Astrocyte of the spinal cord (primary cell): ENCODE measurements at places on chromosomes 6 and 20.

GRCh38 chr6:144181639-144182038 is 31.3 kb downstream of the STX11 start:
- no peak for DNase-seq

DNA sequence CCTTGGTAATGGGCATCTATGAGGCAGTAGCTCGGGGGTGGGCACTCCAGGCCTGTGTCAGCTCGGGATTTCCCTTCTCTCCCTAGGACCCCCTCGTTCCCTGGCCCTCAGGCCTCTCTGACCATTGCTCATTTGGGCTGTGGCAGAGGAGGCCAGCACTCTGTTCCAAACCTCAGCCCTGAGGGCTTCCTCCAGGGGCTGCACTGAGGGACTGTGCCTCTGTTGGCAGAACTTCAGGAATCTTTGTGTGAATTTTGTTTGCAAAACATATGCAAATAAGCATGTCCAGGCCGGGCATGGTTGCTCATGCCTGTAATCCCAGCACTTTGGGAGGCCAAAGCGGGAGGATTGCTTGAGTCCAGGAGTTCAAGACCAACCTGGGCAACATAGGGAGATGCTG is 11.0 kb downstream of the PACSIN1 start:
- no peak for DNase-seq

DNA sequence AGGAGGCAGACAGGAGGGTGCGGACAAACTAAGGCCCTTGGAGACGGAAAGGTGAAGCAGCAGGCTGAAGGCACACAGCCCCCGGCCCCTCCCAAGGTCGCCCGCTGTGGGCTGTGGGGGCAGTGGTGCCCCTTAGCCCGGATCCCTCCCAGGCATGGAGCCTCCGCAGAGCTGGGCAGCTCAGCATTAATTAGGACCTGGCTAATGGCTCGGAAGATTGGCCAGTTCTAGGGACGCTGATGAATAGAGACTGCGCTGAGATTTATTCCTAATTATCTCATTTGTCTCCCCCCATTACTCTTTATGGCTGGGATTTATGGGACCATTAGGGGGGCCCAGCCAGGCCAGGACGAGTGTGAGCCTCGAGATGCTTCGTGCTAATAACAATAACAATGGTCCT is 20.4 kb downstream of the MDFI start:
- no peak for DNase-seq

DNA sequence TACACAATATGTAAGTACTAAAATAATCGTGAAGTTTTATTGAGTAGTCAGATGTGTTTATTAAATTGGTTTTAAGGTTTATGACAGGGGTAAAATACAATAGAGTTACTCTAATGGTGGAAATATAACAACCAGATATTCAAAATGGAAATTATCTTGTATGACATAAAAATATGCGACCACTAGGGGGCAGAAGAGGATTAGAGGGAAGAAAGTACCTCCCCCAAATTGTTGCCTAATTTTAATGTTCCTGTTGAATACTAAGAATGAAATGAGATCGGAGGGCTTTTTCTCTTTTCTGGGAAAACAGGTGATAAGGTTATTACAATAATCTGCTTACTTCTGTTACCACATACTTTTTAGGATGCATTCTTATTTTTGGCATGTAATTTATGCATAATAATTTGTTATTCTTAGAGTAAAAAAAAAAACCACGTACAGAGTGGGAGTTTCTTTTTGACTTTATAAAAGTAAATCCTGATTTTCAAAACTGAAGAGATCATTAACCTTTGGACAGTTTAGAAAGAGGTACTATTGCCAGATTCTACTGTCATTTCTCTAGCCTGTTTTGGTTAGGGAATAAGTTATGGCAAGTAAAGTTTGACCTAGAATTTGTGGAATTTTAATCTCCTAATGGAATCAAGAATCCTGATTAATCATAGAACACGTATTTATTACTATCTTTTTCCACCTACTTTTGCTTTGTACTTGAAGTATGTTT is 159.2 kb downstream of the CD109 start:
- peak; percentile 67 for DNase-seq

DNA sequence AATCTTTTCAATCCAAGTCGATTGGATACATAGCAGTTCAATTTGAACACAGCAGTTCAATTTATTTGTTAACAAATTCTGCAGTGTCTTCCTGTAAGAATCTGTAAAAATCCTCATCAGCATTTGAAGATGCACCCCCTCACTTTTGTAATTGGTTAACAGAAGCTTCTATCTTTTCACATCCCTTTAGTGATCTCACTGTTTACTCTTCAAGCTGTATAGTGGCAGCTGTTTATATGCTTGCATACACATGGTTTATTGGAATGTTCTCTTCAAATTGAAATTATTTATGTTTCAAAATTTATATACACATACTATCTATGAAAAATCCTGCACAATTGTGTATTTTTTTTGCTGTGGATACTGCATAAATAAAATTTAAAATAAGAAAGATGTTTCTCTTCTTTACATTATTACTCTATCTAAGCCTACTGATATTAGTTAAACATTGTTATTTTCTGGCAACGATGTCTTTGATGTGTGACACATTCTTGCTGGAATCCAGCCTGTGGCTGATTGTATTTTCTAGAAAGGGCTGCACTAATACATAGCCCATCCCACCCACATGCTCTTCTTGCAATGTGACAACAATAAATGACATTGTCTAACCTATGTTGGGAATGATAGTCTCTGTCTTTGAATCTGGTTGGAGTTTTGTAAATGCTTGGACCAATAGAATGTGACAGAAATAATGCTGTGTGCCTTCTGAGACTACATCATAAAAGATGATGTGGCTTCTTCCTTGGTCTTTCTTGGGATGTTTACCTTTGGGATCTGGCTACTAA is 573.0 kb downstream of the CD109 start:
- no peak for DNase-seq

GRCh38 chr6:40950986-40951698 is 87.9 kb downstream of the UNC5CL start:
- peak; percentile 61 for DNase-seq

DNA sequence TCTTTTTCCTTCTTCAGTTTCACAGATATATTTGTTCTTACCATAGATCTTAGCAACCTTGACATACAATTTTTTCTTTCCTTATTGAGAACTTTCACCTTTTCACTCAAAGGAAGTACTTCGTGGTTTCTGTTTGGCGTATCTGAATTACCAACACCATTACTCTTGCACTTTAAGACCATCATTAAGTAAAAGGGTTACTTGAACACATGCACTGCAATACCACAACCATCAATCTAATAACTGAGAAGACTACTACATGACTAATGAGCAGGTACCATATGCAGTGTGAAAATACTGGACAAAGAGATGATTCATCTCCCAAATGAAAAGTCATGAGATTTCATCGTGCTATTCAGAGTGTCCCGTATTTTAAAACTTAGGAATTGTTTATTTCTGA is 21.7 kb upstream of the SENP6 start:
- DNase-seq: no peak

DNA sequence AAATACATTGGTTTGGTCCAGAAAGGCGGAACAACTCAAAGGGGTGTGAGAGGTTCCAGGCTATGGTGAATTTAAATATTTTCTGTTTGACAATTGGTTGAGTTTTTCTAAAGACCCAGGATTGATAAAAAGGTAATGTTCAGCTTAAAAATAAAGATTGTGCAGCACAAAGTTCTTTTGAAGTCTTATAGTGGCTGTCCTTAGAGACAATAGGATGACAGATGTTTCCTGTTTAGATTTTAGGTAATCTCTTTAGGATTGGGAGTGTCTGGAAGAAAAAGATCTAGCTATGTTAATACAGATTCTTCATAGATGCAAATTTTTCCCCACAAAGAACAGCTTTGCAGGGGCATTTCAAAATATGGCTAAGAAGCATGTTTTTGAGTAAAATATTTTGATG is 119.7 kb downstream of the GRIK2 start:
- DNase-seq: no peak

- no peak for DNase-seq
These were observed 86.5 kb downstream of the MRPL14 start for GRCh38 chr6:44040786-44041185.

DNA sequence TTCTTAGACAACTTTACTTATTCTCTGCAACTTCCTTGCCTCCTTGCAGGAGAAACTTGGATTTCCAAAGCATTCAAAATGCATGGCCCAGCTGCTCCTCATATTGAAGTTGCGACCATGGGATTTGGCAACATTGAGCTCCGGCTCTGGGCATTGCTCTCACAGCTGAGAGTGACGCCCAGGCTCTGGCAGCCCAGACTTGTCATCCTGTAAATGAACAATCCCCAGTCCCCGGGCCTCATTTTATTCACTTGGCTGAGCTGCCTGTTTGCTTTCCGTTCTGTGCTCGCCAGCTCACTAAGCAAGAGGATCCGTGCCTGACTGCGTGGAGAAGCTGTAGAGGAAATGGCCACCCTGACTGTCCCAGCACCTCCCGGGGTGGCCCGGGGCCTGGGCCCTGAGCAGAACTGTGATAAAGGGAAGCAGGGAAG is 119.5 kb upstream of the CD93 start:
- peak; percentile 6 for DNase-seq

GRCh38 chr20:10360878-10361277 is 73.1 kb downstream of the MKKS start:
- peak; percentile 32 for DNase-seq

DNA sequence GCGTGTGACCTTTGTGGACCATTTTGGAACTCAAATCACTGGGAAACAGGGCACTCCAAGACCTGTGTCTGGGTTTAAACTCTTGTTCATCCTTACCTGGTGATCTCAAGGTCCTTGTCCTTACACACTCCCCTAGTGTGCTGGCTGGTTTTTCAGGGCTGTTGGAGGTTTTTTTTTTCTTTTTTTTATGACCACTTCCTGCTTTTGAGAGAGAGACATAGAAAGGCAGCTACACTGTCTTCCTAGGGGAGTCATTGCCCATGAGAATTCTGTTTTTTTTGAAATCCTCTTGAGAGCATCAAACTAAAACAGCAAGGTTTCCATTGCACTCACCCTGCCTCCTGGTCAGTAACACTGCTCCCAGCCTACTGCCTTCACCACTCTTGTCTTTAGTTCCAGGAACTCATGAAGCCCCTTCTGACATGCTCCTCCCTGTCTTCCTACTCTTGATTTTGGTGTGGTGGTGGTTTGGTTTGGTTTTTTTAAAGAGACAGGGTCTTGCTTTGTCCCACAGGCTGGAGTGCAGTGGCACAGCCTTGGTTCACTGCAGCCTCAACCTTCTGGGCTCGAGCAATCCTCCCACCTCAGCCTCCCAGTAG is 28.6 kb downstream of the PRPH2 start:
- DNase-seq: no peak

- DNase-seq: peak; percentile 15
These were observed 191.4 kb downstream of the TENT5A start for GRCh38 chr6:81561071-81561564.

DNA sequence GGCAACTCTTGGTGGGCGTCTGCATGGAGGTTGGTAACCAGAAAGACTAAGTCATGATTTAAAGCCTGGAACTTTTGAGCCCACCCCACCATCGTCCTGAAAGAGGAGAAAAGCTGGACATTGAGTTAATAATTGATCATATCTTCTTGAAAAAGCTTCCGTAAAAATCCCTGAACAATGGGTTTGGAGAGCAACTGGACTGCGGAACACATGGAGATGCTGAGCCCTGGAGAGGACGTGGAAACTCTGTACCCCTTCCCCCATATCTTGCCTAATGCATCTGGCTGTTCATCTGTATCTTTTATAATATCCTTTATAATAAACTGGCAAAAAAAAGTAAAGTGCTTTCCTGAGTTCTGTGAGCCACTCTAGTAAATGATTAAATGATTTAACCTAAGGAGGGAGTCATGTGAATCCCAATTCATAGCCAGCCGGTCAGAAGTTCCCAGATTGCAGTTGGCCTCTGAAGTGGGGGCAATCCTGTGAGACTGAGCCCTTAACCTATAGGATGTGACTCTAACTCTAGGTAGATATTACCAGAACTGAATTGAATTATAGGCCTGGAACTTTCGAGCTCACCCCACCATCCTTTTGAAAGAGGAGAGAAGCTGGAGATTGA is 26.5 kb upstream of the LGSN start:
- no peak for DNase-seq

DNA sequence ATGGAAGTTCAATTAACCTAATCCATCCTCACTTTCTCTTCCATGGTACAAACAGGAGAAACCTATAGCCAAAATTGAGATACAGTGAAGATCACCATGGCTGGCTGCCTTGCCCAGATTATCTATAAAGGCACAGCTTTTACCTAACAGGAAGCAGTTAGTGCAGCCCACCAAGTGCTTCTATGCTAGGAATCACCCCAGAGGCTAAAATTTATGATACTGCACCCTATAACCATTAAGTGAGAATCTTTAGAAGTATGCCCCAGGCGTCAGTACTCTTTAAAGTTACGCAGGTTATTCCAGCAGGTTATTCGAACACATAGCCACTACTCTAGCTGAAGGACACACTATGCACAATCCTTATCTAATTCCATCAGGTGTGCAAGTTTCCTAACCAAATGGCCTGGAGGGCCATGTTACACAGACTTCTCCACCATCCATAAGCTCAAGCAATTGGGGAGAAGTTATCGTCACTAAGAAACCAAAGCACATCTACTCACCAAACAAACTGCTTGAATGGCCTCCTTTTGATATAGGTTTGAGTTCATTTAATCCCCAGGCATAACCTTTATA is 43.1 kb downstream of the MAN1A1 start:
- no peak for DNase-seq

DNA sequence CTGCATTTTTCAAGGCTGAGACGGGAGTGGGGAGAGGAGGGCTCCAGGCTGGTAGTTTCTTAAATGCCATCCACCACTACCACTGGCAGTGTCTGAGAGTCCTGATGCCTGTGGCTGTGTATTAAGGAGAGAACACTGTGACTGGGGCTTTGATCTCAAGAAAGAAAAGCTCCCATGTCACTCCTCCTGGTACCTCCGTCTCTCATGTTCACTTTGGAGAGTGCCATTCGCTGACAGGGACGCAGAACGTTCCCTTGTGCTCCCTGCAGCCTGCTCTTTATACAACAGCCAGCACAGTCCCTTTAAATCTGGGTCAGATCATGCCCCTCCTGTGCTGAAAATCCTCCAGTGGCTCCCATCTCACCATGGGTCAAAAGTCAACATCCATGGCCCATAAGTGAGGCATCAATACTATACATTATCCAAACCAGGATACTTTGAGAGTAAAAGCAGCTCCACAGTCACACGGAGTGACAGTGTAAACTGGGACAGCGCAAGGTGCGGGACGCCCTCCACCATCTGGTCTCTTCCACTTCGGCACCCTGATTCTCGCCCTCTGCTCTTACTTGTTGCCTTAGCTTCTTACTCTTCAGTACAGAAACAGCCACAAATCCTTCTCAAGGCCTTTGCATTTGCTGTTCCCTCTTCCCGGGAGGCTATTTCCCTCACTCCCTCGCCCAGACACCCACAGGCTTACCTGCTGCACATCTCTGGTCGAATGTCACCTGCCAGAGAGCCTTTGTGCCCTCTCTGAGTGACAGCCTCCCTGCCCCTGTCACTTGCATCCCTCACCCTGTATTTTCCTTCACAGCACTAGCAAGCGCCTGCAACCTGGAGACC is 20.0 kb downstream of the PDYN start:
- no peak for DNase-seq

- peak; percentile 50 for DNase-seq
These were observed 60.0 kb downstream of the PTPN1 start for GRCh38 chr20:50569864-50570836.

GRCh38 chr6:98847416-98847778 is 13.0 kb downstream of the POU3F2 start:
- DNase-seq: no peak
